ENCODE measurements at places on chromosomes 16 and 17. TPM values are rescaled to one million over a fixed set of nuclear protein-coding genes. Genes with fewer than 3 reads are reported as not detected.
A peak's percentile ranks its signal among the peaks of the same experiment; 100 is the strongest.

The KIF1C gene
- total RNA-seq: 52.4 TPM

DNA sequence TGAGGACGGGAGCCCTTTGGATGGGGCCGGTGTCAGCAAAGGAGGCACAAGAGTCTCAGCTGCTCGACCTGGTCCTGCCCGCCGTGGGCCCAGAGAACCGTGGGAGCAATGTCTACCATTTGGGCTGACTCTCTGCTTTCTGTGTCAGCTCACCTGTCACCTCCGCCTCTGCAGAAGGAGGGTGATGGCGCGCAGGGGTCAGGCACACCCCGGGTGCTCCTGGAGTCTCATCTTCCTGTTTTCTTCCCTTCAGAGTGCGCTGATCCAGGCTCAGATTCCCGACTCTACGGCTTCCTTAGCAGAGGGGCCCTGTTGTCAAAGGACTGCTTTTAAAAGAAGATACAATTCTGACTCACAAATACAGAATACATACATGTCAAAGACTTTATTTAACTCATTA is 167.1 kb downstream of the BANP start:
- no peak for DNase-seq

GRCh38 chr17:18379246-18380146 is 1.9 kb downstream of the EVPLL start:
- DNase-seq: no peak

GRCh38 chr17:64420143-64420670 is 28.7 kb upstream of the MILR1 start:
- peak; percentile 69 for DNase-seq

DNA sequence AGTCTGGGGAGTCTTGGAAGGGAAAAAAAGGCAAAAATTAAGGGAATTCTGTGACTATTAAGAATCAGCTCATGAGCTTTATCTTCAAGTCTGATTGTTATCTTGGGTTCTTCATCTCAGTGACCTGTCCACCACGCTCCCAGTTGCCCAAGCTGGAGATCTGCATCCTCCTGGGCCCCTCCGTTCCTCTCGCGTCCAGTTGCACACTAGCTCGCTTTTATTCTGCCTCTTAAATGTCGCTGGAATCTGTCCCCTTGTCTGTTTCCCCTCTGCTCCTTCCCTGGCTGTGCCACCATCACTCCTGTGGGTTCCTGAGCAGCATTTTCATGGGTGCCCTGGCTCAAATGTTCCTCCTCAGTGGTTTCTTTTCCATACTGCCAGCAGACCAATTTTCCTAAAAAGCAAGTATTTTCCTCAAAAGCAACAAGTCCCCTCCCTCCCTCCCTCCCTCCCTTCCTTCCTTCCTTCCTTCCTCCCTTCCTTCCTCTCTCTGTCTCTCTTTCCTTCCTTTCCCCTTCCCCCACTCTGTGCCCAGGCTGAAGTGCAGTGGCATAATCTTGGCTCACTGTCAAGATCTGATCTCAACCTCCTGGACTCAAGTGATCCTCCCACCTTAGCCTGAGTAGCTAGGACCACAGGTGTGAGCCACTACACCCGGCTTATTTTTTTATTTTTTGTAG is 1.4 kb downstream of the ENDOV start:
- DNase-seq: no peak

The TBC1D26 gene
- total RNA-seq: not detected

The SLC52A1 gene
- 0.66 TPM for total RNA-seq

DNA sequence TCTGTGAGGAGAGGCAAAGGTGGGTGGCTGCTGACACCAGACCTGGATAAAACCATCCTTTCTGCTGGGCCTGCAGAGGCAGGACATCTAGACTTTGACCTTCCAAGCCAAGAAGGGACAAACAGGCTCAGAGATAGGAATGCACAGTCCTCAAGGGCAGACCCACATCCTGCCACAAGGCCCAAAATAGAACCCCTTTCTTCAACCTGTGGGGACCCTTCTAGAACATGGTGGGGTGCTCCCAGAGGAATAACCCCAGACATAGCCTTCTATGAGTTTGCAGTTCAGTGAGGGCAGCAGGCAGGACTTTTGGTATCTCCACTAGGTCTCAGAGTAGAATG is 3.8 kb upstream of the CBFB start:
- DNase-seq: no peak

DNA sequence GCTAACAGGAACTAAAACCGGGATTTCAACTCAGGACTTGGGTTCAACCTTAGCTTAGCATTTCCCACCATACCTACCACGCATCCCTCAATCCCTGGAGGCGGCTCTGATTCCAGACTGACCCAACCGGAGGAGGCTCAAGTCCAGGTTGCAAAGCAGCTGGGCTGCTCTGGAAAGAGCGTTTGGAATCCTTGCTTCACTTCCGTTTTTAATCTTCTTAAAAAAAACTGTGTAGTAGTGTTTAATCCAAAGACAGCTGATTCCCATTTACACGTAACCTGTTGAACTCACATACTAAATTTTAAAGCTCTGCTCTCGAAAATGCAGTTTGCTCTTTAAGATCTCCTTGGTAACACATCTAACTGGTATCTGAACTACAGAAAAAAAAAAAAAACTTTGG is 50.0 kb downstream of the NXN start:
- DNase-seq: no peak

The HEATR9 gene
- not detected for total RNA-seq

- no peak for DNase-seq
These were observed 27.9 kb downstream of the CDR2 start for GRCh38 chr16:22346483-22346882.

The TAF15 gene
- total RNA-seq: 57.8 TPM

The NPW gene
- total RNA-seq: 0.99 TPM

- DNase-seq: no peak
These were observed 5.2 kb upstream of the CDH11 start for GRCh38 chr16:65126845-65127624.

DNA sequence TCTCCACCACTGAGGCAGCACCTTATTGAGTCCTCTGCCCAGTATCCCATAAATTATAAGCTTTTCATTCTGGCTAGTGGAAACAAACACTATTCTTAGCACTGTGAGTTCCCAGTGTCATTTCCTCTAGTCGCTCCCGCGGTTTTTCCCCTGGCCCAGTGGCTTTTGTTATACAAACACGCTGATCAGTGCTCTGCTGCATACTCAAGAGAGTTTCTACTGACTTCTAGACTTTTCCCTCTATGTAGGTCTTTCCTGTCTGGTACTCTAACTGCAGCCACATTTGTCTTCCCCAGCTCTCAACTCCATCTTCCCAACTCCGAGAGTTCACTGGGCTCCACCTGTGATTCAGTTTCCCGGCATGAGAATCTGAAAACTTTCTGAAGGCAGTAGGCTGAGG is 556.6 kb upstream of the SALL1 start:
- no peak for DNase-seq

DNA sequence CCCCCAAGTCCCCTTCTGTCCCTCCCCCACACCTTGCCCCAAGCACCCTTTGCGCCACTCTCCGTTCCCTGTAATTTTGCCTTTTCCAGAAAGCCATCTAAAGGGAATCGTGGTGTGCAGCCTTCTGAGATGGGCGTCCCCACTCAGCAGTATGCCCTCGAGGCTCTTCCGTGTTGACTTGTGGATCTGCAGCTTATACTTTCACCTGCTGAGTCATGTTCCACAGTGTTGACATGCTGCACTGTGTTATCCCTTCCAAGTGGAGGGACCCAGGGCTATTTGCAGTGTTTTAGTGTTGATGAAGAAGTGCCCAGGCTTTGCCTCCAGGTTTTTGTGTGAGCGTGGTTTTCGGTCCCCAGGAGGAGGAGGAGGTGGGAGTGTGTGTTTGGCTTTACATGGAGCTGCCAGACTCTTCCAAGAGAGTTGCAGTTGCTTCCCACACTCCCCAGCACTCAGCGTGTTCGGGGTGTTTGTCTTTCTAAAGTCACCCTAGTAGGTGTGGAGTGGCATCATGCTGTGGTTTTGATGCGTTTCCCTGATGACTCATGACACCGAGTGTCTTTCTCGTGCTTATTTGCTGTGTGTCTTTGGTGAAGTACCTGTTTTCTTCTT is 32.1 kb upstream of the JPT2 start:
- DNase-seq: peak; percentile 5

- no peak for DNase-seq
These were observed 19.5 kb downstream of the CTU2 start for GRCh38 chr16:88725609-88726407.

DNA sequence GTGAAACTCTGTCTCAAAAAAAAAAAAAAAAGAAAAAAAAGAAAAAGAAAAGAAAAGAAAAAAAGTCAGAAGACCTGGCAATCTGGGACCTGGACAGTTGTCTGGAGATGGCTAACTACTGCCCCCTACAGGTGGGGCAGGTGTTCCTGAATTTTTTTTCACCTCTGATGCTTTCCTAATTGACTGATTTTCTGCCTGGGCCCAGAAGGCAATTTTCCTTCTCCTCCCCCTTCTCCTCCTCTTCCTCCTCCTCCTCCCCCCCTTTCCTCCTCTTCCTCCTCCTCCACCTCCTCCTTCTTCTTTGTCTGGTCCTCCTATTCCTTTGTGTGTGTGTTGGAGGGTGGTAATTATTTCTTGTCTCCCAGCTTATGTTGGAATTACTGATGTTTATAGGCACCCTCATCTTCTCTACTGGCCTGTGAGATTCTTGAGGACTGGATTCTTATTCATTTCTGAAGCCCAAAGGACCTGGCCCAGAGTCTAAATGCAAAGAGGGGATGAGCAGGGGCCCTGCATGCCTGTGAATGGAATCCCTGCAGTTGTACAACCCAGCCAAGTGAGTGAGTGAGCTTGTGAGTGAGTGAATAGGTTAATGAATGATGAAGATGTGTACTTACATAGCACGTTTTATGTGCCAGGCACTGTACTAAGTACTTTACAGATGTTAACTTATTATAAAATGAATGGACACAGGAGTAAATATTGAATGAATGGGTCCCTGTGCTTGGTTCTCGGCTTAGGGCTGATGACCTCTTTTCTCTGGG is 26.9 kb downstream of the IRX5 start:
- no peak for DNase-seq

- DNase-seq: peak; percentile 82
These were observed 1.1 kb upstream of the ZNF263 start for GRCh38 chr16:3282103-3282729.

- no peak for DNase-seq
These were observed 13.0 kb downstream of the SPIRE2 start for GRCh38 chr16:89841275-89841674.

GRCh38 chr17:28900986-28901726 is 1.7 kb downstream of the DHRS13 start:
- no peak for DNase-seq

All from fibroblast of lung (primary cell).